ENCODE measurements at places on chromosomes 1 and 21. TPM values are rescaled to one million over a fixed set of nuclear protein-coding genes. Genes with fewer than 3 reads are reported as not detected.

DNA sequence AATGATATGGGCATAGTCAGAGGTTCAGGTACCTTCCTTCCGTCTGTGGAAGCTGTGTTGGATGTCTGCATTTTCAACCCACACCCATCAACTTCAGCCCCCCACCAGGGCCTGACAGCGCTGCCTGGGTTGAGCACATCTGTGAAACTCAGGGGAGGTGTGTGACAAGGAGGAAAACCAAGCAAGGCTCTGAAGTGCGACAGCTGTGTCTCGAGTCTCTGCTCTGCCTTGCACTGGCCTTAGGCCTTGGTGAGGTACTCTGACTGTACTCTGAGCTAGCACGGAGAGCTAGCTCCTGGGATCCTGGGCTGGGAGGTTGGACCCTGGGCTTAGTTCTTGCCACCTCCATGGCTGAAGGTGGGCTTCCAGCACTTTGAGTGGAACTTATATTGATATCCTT, 9.1 kb downstream of the VANGL2 start:
- no peaks in the 10 kb centered on the region for H3K36me3 ChIP-seq
- H3K27me3 ChIP-seq: no peaks in the 10 kb centered on the region
- no peaks in the 10 kb centered on the region for H3K4me1 ChIP-seq
- no peak overlapping the region for H3K27ac ChIP-seq
- H3K4me3 ChIP-seq: no peak overlapping the region

DNA sequence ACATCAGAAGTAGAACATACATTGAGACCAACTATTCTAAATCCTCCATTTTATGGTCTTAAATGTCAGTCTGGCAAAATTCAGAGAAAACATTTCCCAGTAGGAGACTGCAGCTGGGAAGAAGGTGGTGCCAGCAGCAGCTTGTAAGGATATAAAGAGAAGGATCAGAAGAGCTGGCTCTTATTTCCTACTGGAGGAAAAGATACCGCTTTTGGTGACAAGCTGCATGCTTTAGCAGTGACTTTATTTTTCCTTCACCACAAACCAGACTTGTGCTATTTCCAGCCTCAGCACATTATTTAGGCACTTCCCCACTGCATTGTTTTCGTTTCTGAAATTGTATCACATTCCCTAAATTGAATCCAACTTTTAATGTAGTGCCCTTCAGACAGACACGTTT, 28.4 kb downstream of the RNF11 start:
- peaks cover 17% of the 10 kb centered on the region for H3K4me1 ChIP-seq
- H3K27ac ChIP-seq: no peak overlapping the region
- no peaks in the 10 kb centered on the region for H3K36me3 ChIP-seq
- no peaks in the 10 kb centered on the region for H3K27me3 ChIP-seq
- no peak overlapping the region for H3K4me3 ChIP-seq

DNA sequence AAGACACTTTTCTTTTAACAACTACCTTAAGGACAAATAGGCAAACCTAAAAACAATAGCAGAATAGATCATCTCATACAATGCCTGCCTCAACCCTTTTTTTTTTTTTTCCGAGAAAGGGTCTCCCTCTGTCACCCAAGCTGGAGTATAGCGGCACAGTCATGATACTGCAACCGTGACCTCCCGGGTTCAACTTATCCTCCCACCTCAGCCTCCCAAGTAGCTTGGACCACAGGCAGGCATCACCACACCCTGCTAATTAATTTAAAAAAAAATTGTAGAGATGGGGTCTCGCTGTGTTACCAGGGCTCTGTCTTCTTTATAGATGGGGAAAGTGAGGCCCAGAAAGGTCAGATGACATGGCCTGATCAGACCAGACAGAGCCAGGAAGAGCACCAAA, 7.9 kb downstream of the SH3BGRL3 start:
- peak overlapping the region; percentile 12 for H3K4me3 ChIP-seq
- peaks cover 2% of the 10 kb centered on the region for H3K36me3 ChIP-seq
- H3K27ac ChIP-seq: peak overlapping the region; percentile 86
- H3K4me1 ChIP-seq: peaks cover 77% of the 10 kb centered on the region
- no peak for DNase-seq
- no peaks in the 10 kb centered on the region for H3K27me3 ChIP-seq

DNA sequence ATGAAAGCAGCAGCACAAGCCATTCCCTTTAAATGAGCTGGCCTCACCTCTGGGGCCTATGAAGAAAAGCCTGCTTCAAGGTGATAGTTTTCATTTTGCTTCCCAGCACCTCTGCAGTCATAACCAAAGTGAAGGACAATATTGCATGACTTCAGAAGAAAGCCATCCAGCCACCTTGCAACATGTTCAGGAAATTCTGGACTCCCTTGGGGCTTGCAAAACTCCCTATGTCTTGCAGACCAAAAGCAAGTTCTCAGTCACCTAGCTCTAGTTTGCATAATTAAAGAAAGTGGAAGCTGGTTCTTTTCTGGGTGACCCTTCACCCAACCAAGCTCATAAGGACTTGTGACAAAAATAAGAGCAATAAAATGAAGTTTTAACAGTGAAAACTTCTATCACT, 87.6 kb downstream of the GFI1 start:
- H3K4me3 ChIP-seq: no peak overlapping the region
- H3K36me3 ChIP-seq: no peaks in the 10 kb centered on the region
- H3K27ac ChIP-seq: no peak overlapping the region
- DNase-seq: peak; percentile 60
- no peaks in the 10 kb centered on the region for H3K27me3 ChIP-seq

GRCh38 chr21:29360799-29361765, 62.4 kb downstream of the BACH1 start:
- no peaks in the 10 kb centered on the region for H3K4me1 ChIP-seq
- DNase-seq: no peak
- H3K4me3 ChIP-seq: no peak overlapping the region
- no peaks in the 10 kb centered on the region for H3K27me3 ChIP-seq
- H3K36me3 ChIP-seq: peaks cover 4% of the 10 kb centered on the region
- H3K27ac ChIP-seq: no peak overlapping the region

- no peaks in the 10 kb centered on the region for H3K4me1 ChIP-seq
- DNase-seq: no peak
- H3K36me3 ChIP-seq: no peaks in the 10 kb centered on the region
- H3K27ac ChIP-seq: no peak overlapping the region
Observed at GRCh38 chr1:229756666-229757065, 130.6 kb downstream of the URB2 start.

- no peak overlapping the region for H3K4me3 ChIP-seq
- no peaks in the 10 kb centered on the region for H3K36me3 ChIP-seq
- no peak overlapping the region for H3K27ac ChIP-seq
- H3K27me3 ChIP-seq: no peaks in the 10 kb centered on the region
- H3K4me1 ChIP-seq: no peaks in the 10 kb centered on the region
Observed at GRCh38 chr1:26391450-26391849, 18.9 kb upstream of the ZNF683 start.

Gene RXFP4
- not detected for total RNA-seq

DNA sequence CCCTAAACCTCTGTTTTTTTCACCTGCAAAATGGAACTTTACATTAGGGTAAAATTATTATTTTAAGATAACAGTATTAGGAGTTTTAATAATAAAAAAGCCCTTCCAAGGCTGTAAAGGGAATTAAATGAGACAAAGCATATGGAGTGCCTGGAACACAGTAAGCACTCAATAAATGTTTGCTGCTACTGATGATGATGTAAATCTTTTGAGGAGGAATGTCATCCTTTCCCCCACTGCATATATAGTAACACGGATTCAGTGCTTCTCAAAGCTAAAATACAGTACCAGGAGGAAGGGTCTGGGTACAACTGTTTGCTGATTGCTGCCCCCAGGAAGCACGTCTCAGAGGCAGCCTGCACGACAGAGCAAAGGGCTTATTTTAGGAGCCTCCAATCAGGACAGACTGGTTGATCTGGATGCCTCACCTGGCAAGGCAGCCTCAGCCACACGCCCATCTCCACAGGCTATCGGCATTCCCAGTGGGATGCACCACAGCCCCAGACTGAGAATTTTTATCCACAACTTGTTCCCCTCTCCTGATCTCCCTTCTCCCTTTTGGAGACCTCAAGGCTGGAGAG, 64.4 kb downstream of the GADD45A start:
- H3K27me3 ChIP-seq: no peaks in the 10 kb centered on the region
- H3K4me1 ChIP-seq: peaks cover 16% of the 10 kb centered on the region
- H3K27ac ChIP-seq: no peak overlapping the region
- H3K4me3 ChIP-seq: no peak overlapping the region
- no peaks in the 10 kb centered on the region for H3K36me3 ChIP-seq
- DNase-seq: no peak

GRCh38 chr1:232837087-232837486, 31.9 kb downstream of the MAP10 start:
- no peak overlapping the region for H3K4me3 ChIP-seq
- no peaks in the 10 kb centered on the region for H3K4me1 ChIP-seq
- H3K27ac ChIP-seq: no peak overlapping the region
- H3K36me3 ChIP-seq: no peaks in the 10 kb centered on the region

GRCh38 chr1:206929524-206929923, 7.8 kb upstream of the FCMR start:
- peaks cover 57% of the 10 kb centered on the region for H3K4me1 ChIP-seq
- H3K27ac ChIP-seq: peak overlapping the region; percentile 99
- H3K27me3 ChIP-seq: no peaks in the 10 kb centered on the region
- H3K36me3 ChIP-seq: no peaks in the 10 kb centered on the region
- peak overlapping the region; percentile 64 for H3K4me3 ChIP-seq

Gene KRTAP21-2
- not detected for total RNA-seq

GRCh38 chr1:36555041-36555440, 72.3 kb upstream of the CSF3R start:
- H3K36me3 ChIP-seq: no peaks in the 10 kb centered on the region
- no peak for DNase-seq
- no peak overlapping the region for H3K27ac ChIP-seq
- no peak overlapping the region for H3K4me3 ChIP-seq

DNA sequence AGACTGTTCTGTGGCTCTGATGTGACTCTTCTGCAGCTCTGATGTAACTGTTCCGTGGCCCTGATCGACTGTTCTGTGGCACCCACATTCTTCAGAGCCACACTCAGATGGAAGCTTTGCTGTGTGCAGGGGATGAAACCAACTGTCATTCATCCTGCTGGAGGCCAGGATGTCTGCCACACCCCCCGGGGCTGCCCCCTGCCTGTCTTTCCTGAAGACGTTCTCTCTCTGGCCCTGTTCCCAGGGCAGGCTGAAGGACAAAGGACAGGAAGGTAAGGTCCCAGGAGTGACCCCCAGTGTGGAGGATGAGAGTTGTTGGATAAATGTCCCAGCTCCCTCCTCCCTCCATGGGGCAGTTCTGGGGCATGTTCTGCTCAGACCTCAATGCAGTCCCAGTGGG, 29.4 kb upstream of the UMODL1 start:
- H3K36me3 ChIP-seq: no peaks in the 10 kb centered on the region
- H3K27me3 ChIP-seq: no peaks in the 10 kb centered on the region
- no peak overlapping the region for H3K27ac ChIP-seq
- H3K4me3 ChIP-seq: no peak overlapping the region
- DNase-seq: no peak

DNA sequence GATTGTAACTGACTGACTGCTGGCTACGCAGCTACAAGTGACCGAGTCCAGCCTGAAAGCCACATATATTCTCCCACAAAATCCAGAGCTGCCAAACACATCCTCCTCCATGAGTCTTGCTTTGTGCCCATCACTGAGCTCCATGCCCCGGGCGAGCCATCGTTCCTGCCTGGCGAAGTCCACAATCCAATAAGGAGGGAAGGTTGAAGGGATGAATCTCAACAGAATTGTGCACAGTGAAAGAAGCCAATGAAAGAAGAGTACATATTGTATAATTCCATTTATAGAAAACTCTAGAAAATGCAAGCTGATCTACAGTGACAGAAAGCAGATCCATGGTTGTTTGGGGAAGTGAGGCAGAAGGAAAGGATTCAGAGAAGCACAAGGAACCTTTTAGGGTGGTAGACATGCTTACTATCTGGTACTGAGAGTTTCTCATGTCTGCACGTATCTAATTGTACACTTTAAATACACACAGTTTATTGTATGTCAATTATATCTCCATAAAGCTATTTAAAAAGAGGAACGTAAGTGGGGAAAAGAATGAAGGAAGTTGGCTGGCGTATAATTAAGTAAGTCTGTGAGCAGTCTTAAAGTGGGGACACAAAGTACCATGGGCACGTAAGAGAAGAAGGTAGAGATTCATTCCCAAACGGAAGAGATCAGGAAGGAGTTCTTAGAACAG, 115.9 kb upstream of the JUN start:
- H3K36me3 ChIP-seq: no peaks in the 10 kb centered on the region
- H3K4me1 ChIP-seq: peaks cover 9% of the 10 kb centered on the region
- H3K27ac ChIP-seq: no peak overlapping the region
- H3K27me3 ChIP-seq: no peaks in the 10 kb centered on the region
- DNase-seq: no peak

DNA sequence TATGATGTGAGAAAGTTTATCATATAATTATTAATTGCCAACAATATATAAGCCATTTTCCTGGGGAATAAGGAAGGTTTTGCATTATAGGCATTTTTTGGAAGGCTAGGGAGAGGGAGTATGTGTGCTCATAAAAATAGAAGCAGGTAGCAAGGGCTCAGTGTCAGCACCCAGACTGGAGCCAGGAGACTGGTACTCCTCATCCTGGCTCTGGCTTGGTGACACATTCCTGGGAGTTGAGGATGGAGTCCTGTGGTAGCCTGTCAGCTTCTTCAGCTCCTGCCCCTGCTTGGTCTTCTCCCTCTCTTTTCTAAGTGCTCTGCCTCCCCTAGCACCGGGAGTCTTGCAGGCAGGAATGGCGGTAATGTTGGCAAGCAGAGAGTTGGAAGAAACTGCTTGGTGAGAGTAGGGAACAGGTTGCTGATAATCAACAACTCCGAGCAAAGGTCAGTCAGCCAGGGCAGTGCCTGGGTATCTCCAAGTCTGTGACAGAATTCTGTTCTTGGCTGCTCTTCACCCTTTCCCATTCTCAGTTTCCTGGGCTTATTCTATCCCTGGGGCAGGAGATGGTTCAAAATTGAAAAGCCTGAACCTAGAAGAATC, 23.0 kb downstream of the GIPC2 start:
- H3K27ac ChIP-seq: no peak overlapping the region
- H3K4me1 ChIP-seq: no peaks in the 10 kb centered on the region
- no peak for DNase-seq

Gene LRRN2
- total RNA-seq: not detected

GRCh38 chr1:74427681-74428080, 84.7 kb downstream of the LRRC53 start:
- DNase-seq: no peak
- no peaks in the 10 kb centered on the region for H3K27me3 ChIP-seq
- H3K4me3 ChIP-seq: no peak overlapping the region
- no peaks in the 10 kb centered on the region for H3K4me1 ChIP-seq
- no peaks in the 10 kb centered on the region for H3K36me3 ChIP-seq
- H3K27ac ChIP-seq: no peak overlapping the region
